ENCODE measurements at places on chromosomes 5 and 9.

- DNase-seq = no peak
Observed at GRCh38 chr5:159262472-159262858, 625 bp upstream of the UBLCP1 start.

- no peak for DNase-seq
Observed at GRCh38 chr5:135364421-135365262, 34.4 kb downstream of the MACROH2A1 start.

GRCh38 chr5:111699324-111699723 is 57.7 kb downstream of the NREP start:
- no peak for DNase-seq

GRCh38 chr5:72841756-72842535 is 25.5 kb downstream of the TNPO1 start:
- no peak for DNase-seq

GRCh38 chr5:77356740-77357139 is 135.4 kb downstream of the WDR41 start:
- DNase-seq = no peak

DNA sequence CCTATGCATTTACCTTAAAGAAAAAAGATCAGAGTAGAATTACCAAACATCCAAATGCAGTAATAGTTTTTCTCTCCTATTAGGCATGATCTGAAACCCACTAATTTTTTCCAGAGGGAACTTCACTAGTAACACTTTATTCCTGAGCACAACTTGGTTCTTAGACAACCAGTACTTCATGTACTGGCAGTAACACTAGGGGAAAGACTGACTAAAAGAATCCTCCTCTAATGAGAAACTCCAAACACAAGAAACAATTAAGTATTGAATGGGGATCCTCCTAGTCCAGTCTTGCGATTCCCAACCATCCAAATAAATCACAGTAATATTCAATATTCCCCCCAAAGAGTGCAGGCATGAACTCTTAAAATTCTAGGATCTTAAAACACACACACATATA is 48.9 kb downstream of the ZNF608 start:
- DNase-seq = no peak

GRCh38 chr5:173453167-173453566 is 125.0 kb upstream of the STC2 start:
- no peak for DNase-seq

DNA sequence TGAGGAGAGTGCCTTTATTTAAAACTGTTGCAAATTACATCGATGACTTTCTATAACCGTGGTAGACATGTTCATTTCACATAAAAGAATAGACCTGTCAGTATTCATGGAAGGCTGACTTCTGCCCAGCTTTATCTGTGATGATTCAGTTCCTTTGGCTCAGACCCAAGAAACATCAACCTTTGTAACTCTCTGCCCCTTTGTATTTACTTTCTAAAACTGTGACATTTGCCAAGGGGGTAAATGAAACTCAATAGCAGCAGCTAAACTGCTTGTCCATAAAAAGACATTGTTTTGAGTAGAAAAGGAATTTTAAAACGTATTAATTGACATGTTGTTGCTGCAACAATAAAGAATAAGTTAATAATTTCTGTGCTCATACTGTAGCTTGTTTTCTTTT is 137.8 kb upstream of the ANKH start:
- DNase-seq = no peak

GRCh38 chr5:35960328-35960727 is 21.9 kb upstream of the CAPSL start:
- DNase-seq = no peak

- no peak for DNase-seq
Observed at GRCh38 chr5:103000089-103000488, 119.8 kb downstream of the GIN1 start.

GRCh38 chr5:105836887-105837286 is 1833.8 kb downstream of the EFNA5 start:
- DNase-seq = no peak

- DNase-seq = no peak
Observed at GRCh38 chr5:124330595-124331220, 415.7 kb downstream of the ZNF608 start.

GRCh38 chr5:83817591-83817990 is 96.9 kb upstream of the HAPLN1 start:
- no peak for DNase-seq

DNA sequence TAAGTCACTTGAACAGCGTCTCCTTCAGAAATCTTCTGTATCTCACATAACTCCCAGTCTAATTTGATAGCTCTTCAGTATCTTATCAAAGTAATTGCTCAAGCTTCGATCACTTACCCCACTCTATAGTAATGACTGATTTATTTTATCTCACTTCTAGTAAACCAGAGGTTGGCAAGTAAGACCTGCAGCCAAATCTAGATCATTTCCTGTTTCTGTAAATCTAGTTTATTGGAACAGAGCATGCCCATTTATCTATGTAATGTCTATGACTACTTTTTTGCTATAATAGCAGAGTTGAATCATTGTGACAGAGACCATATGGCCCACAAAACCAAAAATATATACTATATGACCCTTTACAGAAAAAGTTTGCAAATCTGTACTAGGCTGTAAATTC is 40.1 kb downstream of the TSSK1B start:
- no peak for DNase-seq

DNA sequence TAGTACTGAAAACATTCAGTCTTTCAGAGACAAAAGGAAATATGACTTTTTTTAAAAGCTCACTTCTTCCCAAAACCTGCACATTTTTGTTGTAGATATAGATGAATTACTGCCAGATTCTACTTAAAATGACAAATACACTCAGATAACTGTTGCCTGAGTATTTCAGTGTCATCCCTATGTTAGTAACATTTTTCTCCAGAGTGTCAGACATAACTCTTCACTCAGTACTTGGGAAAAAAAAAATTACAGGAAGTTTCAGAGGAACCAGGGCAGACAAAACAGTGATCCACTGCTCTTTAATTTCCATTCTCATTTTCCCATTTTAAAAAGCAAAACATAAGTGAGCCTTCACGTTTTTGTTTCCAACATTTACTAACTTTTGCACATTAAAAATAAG is 79.3 kb upstream of the ITGA1 start:
- no peak for DNase-seq

DNA sequence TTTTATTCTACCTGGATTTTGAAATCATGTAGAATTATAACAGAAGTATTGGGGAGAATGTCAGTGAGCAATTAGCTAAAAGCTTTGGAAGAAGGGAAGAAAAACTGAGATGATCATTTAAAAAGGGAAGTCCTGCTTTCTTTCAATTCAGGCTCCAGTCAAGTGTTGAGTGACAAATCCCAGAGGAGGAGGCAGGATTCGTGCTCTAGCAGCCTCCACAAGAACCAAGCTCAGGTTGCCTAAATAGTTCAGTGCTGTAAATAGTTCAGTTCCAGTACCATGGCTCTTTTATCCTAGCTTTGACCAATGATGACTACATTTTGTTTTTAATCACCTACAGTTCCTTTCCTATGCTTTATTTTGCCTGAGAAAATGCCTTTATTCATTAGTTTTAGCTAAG is 204.9 kb upstream of the NREP start:
- no peak for DNase-seq

- DNase-seq = no peak
Observed at GRCh38 chr5:134097211-134097749, 17.2 kb upstream of the TCF7 start.

- no peak for DNase-seq
Observed at GRCh38 chr5:78563621-78564020, 85.0 kb downstream of the LHFPL2 start.

GRCh38 chr9:129380961-129381401 is 202.9 kb upstream of the IER5L start:
- DNase-seq = no peak

- no peak for DNase-seq
Observed at GRCh38 chr9:136222906-136223285, 18.0 kb upstream of the LHX3 start.

- DNase-seq = peak; percentile 38
Observed at GRCh38 chr5:443239-444151, 519 bp downstream of the EXOC3 start.

All from activated CD8-positive, alpha-beta memory T cell treated with anti-CD3 and anti-CD28 coated beads, Interleukin-2, amount 50 U/mL, for 4 hours (primary cell).